NCI-H82 (cell line): ENCODE measurements at places on chromosomes 2 and 18.

- no peak for DNase-seq
Measured at GRCh38 chr2:3316456-3317276, 61.0 kb downstream of the EIPR1 start.

DNA sequence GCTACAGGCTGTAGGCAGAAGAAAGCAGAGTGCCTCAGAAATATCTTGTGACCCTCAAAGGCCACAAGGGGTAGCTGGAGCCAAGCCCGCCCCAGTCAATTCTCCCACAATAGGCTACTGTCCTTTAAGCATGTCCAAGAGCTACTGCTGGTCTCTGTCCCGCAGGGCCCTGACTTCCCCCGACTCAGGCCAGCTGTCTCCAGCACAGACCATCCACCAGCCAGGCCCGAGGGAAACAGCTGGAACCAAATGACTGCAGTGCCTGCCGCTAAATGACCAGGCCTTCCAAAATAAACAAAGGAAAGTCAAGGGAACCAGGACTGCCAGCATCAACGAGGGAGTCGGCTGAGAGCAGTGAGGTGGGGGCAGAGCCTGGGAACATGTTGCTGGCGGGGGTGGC, 36.7 kb downstream of the MCFD2 start:
- no peak for DNase-seq

DNA sequence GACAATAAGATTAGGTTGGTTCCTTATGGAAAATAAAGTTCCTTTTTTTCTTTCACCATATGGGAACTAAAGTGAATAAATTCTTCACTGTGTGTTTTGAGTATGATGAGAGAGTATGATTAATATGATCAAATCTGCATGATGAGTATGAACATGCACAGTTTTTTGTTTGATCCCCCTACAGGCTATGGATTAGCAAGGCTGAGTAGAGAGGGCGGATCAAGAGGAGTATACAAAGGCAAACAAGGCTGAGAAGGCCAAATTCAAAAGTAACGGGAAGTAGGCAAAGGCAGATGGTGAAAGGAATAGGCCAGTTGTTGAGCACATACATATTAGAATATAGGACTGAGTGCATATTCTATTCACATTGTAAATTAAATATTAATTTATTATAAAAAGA, 508.2 kb downstream of the LRRTM4 start:
- peak; percentile 12 for DNase-seq

- DNase-seq, result no peak
Measured at GRCh38 chr2:120424274-120424796, 78.4 kb downstream of the INHBB start.

GRCh38 chr2:191866195-191866594, 19.3 kb upstream of the CAVIN2 start:
- DNase-seq, result no peak

GRCh38 chr18:43271593-43272432, 5.5 kb downstream of the SYT4 start:
- peak; percentile 67 for DNase-seq

GRCh38 chr2:24792542-24792873, 683 bp downstream of the PTRHD1 start:
- DNase-seq, result no peak

DNA sequence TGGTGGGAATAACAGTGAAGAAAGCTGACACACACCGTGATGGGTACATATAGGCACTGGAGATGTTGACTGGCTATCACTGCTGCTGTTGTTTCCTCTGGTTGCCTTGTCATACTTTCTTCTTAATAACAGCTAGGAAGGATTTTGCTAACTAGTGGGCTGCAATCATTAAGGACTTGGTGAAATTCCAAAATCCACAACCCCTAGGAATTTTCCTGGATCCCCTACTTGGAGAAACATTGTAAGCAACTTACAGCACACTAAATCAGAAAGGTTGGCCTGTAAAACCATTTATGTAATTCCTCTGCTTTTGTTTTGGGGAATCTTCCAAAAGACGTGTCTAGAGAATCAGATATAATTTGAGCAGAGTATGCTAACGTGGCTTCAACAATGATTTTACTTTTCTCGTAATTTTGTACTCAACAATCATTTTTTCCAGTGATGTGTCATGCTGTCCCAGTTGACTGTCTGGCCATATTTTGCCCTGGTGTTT, 8.0 kb upstream of the COL3A1 start:
- DNase-seq, result no peak

- peak; percentile 55 for DNase-seq
Measured at GRCh38 chr2:126634273-126634861, 21.6 kb upstream of the GYPC start.

- DNase-seq, result no peak
Measured at GRCh38 chr2:122519821-122520611, 764.6 kb downstream of the TSN start.

DNA sequence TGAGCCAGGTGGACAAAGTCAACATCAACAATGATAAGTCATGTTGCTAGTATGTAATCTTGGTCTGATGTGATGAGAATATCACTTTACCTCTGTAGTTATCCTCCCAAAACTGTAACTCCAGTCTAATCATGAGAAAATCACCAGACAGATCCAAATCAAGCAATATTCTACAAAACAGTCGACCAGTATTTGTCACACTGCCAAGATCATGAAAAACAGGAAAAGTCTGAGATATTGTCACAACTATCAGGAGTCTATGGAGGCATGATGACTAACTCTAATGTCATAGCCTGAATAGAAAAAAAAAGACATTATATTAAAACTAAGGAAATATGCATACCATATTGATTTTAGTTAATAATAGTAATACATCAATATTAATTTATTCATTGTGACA, 1883.3 kb upstream of the CELF4 start:
- DNase-seq, result no peak

DNA sequence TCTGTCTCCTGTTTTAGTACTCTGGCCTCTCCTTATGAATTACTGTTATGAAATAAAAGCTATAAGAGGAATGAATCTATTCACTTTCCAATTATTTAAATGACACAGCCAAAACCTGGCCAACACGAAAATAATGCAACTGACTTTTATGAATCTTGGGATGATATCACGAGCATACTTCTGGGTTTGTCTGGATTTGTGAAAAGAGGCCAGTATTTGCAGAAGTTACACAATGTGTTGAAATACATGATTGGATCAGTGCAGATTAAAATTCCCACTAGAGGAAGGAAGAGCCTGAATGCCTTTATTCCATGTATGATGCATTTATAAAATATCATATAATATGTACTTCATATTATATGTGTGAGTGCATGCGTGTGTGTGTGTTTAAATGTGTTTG, 418.2 kb downstream of the GRB14 start:
- no peak for DNase-seq

GRCh38 chr2:208584378-208584985, 177.9 kb downstream of the PTH2R start:
- peak; percentile 68 for DNase-seq

DNA sequence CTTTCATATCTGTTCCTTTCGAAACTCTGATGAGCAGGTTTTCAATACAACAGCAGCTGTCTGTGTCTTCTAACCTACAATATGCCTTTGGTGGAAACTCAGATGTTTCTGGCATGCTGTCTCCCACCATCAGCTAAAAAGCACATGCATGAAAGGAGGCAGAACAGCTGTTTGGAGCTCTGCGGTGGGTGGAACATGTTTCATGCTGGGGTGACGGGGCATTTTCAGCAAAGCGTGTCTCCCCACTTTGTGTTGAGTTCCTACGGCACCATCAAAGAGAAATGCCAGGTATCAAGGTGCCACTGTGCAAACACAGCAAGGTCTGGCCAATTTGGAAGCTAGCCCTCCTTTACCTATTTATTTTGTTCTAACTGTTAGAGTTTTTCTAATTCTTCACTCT, 290.1 kb downstream of the CLIP4 start:
- no peak for DNase-seq

DNA sequence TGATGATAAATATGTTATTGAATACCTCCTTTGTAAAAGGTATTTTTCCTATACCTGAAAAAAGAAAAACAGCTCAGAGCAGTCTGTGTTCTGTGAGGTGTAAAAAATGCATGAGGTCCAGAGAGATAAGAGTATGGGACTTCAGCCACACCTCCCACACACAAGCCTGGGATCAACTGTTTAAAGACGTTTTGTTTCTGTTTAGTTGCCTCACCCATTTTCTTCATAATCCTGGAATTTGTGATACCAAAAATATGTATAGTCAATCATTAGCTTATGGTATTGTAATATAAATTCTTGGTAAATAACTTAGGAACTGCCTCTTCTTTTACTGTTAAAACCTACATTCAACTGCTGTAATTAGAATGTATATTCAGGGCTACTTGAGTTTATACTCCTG, 1322.9 kb upstream of the TMEFF2 start:
- no peak for DNase-seq

- DNase-seq, result no peak
Measured at GRCh38 chr18:43870626-43871025, 593.3 kb upstream of the SYT4 start.

- peak; percentile 37 for DNase-seq
Measured at GRCh38 chr18:4454537-4455112, 482 bp downstream of the DLGAP1 start.

- DNase-seq, result no peak
Measured at GRCh38 chr2:191703079-191703725, 25.3 kb downstream of the NABP1 start.

- DNase-seq, result no peak
Measured at GRCh38 chr18:48472610-48473009, 63.4 kb upstream of the ZBTB7C start.

- DNase-seq, result no peak
Measured at GRCh38 chr2:8939486-8940114, 63.9 kb downstream of the MBOAT2 start.

- no peak for DNase-seq
Measured at GRCh38 chr2:201579536-201579935, 63.8 kb downstream of the TMEM237 start.

- no peak for DNase-seq
Measured at GRCh38 chr18:57789759-57790158, 13.4 kb downstream of the ATP8B1 start.

DNA sequence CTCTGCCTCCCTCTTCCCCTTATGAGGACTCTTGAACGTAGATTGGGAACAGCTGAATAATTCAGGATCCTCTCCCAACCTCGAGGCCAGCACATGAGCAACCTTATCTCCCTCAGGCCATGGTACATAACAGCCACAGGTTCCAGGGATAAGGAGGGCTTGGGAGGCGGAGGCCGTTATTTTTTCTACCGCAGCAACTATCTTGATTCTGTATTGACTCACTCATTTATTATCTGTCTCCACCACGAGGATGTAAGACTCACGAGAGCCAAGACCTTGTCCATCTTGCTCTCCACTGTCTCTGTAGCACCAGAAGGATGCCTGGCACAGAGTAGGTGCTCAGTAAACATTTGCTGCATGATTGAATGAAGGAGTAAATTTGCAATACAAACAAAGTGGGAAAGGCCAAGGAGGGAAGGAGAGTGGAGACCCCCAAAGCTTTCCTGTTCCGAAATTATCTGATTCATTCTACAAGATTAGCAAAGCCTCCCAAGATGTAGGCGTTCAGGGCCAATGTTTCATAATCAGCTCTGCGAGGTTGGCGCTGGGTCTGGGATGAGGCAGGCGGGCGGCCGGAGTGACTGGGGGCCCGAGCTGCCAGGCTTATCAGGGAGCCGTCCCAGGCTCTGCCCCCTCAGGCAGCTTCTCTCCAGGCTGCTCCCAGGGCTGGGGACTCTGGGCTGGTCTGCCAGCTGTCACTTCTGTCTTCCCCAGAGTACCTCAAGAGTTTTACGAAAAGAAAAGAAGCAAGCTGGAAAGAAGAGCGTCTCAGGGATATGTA, 31.6 kb downstream of the INPP5D start:
- DNase-seq, result no peak

GRCh38 chr2:25587361-25587760, 86.0 kb downstream of the DTNB start:
- no peak for DNase-seq

DNA sequence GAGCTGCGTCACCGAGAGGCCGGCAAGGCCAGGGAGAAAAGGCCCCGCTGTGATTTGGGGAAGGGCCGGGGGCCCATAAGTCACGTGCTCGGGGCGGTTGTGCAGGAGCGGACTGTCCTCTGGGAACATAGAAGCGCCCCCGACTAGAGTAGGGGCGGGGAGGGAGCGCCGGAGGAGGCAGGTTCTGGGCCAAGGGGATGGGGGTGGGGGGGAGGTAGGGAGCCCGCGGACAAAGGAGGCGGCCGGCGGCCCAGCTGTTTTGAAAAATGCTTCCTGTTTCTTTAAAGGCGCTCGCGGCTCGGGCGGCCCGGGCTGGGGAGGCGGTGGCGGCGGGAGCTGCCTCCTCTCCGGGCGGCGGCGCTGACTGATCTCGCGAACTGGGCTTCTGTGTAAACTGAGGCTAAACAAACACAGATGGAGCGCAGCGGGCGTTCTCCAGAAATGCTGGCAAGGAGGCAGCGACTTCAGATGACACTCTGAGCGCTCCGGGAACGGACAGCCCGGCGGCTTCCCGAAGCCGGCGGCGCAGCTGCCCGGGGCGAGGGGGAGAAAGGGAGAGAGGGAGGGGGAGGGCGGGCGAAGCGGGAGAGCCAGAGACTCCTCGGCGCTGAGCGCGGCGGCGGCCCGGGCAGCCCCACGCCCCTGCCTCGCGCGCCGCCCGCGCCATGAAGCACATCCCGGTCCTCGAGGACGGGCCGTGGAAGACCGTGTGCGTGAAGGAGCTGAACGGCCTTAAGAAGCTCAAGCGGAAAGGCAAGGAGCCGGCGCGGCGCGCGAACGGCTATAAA, at the start of gene ATOH8:
Gene ATOH8, plus strand, starts transcription at position 467 of the 788 bp plus-strand sequence. Its CDS starts 199 bp downstream, at position 666.
- DNase-seq, result peak; percentile 72

DNA sequence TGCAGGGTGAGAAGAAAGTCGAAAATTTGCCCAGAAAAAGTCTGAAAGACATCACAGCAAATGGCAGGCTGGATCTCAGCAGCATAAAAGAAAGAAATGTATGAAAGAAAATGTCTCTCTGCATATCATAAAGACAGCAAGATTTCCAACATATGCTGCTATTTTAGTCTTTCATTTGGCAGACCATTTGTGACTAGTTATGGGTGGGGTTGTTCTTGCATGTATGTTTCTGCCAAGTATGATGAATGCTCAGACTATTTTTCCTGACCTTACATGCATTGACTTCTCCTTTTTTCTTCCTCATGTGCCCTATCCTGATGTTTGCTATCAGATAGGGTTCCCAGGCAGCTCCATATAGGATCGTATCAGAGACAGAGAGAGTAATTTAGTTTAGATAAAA, 58.5 kb upstream of the PARD3B start:
- DNase-seq, result no peak

GRCh38 chr2:43877782-43878464, 39.2 kb downstream of the ABCG8 start:
- DNase-seq, result peak; percentile 80

GRCh38 chr2:74199871-74200305, 1.5 kb downstream of the MTHFD2 start:
- DNase-seq, result no peak

DNA sequence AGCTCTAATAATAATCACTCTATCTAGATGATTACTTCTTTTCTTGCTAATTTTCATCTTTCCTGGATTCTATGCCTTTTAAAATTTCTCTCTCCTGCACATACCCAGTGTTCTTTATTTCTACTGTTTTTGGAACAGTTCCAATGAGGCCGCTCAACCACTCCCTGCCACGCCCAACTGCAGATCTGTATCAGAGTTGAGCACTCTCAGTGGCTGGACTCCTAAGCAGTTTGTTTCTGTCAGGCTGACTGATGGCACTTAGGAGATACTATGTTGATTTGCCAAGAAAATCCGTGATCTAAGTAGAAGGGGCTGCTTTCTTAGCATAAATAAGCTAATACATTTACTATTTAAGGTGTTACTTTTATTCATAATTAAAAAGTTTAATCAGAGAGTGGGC, 192.8 kb downstream of the ARHGAP15 start:
- no peak for DNase-seq

- DNase-seq, result no peak
Measured at GRCh38 chr18:68391801-68392200, 323.1 kb downstream of the TMX3 start.
